ENCODE measurements at places on chromosomes 2 and 18. TPM values are rescaled to one million over a fixed set of nuclear protein-coding genes. Genes with fewer than 3 reads are reported as not detected.

GRCh38 chr18:26417190-26417589 lies 131.2 kb downstream of the KCTD1 start:
- DNase-seq, result no peak

DNA sequence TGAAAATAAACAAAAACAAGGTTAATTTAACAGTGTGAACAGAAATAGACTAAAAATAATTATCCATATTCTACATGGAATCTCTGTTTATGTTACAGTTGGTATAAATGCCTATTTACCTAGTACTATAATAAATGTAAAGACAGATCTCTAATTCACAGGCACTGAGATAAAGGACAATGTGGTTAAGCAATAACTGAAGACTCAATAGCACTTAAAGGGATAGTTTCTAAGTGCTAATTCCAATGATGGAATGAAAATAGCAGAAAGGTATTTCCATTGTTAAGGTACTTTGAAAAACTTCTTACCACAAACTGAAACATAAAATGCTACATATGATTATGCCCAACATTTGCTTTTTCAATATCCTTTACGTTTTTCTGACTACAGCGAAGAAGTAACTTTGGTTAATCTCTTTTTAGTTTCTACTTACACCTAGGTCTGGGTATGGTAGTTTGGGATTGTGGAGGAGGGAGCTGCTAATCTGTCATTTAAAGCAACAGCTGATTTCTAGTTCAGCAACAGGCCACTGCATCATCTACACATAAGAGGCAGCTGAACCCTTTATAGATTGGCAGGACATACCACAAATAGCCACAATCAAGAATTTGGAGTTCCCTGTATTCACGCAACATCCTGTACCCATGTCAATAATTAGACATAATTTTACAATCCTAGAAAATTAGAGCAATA lies 27.2 kb downstream of the MAP4K3 start:
- no peak for DNase-seq

DNA sequence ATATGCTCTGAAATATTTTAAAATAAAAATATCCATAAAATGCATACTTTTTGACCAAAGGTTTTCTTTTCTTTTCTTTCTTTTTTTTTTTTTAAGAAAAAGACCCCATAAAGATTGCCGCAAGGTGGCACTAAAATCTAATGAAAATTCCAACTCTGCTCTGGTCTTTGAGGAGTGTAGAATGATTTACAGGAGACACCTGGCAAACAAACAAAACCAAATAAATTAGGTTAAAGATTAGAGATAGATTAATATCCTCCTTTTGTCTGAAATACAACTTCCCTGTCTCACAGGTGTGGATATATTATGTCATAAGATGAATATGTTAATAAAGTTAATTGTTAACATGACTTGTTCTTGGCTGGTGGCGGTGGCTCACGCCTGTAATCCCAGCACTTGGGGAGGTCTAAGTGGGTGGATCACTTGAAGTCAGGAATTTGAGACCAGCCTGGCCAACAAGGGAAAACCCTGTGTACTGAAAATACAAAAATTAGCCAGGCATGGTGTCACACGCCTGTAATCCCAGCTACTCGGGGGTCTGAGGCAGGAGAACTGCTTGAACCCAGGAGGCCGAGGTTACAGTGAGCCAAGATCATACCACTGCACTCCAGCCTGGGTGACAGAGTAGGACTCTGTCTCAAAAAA lies 3.5 kb upstream of the RHOB start:
- DNase-seq, result peak; percentile 70

GRCh38 chr18:12461326-12461725 lies 53.6 kb downstream of the PRELID3A start:
- no peak for DNase-seq

Gene PSMD14
- polyA plus RNA-seq, result 50.4 TPM

Gene GLI2
- polyA plus RNA-seq, result 3.4 TPM

Gene POTEC
- not detected for polyA plus RNA-seq

Measured in SK-N-SH (cell line).